Hindlimb muscle (tissue), 1 donor: ENCODE measurements at places on chromosomes 16 and 17. TPM values are rescaled to one million over a fixed set of nuclear protein-coding genes. Genes with fewer than 3 reads are reported as not detected.
A peak's percentile ranks its signal among the peaks of the same experiment; 100 is the strongest.

GRCh38 chr16:85557971-85558657 is 55.0 kb upstream of the GSE1 start:
- no peak for DNase-seq

- DNase-seq, result peak; percentile 83
Observed at GRCh38 chr17:15341385-15341849, at the start of gene TEKT3. TEKT3 (minus strand) TSS chr17:15341597; CDS start chr17:15331585, 10,012 bp downstream.

- no peak for DNase-seq
Observed at GRCh38 chr16:3480901-3481695, 14.2 kb downstream of the C16orf90 start.

GRCh38 chr16:30406795-30407101 is 658 bp upstream of the ZNF771 start:
- DNase-seq, result no peak

DNA sequence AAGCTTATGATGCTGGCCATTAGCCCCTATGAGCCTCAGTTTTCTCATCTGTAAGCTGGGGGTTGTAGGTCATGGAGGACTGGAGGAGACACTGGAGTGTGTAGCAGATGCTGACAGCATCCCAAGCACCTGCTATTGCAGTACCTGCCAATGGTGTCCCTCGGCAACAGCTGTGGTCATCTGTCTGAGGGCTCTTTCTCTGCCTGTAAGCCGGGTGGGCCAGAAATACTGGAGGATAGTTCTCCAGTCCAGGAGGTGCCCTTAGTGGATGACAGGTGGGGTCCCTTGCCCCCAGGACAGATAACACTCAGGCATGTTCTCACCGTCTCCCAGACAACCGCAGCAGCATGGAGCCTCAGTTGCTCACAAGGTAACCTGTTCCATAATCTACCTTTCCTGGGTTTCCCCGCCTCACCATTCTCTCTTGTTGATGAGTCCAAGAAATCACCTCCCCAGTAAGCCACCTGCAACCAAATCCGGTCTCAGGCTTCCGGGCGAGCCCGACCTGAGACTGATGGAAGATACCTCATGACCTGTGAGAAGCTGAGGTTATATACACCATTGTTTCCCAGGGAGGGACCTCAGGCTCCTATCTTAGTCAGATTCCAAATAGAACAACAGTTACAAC is 23.8 kb downstream of the NLRP1 start:
- no peak for DNase-seq

GRCh38 chr17:31780483-31780882 is 78.6 kb downstream of the COPRS start:
- no peak for DNase-seq

GRCh38 chr17:75614006-75614405 is 19.2 kb upstream of the SMIM5 start:
- DNase-seq, result no peak

DNA sequence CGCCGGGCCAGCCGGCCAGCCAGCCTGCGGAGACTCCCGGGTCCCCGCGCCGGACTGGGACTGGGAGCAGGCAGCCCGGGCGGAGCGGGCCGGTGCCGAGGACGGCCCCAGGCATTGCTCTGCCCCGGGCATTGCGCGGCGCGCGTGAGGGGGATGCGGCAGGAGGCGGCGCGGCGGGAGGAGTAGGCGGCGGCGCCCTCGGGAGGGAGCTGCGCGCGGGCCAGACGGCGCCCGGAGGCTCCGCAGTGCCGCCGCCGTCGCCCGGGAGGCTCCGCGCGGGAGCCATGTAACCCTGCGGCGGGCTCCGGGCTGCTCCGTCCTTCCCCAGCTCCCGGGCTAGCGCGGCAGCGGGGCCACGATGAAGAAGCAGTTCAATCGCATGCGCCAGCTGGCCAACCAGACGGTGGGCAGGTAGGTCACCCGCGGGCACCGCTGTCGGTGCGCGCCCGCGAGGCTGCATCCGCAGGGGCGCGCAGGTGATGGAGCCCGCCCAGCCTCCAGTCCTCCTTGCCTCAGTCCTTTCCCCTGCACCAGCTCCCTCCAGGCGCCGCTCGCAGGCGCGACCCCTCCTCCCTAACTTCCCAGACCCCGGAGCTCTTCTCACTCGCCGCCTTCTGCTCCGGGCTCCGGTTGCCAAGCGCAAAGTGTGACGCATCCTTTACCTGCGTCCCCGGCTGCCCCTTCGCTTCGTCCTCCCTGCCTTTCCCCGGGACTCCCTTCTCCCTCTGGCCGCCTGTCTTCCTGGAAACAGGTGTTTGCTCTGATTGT is at the start of gene ARHGAP44:
TSS of gene ARHGAP44 (plus strand) at position 18 of the 768 bp plus-strand sequence. CDS start at position 359, 341 bp downstream.
- DNase-seq, result peak; percentile 67

- no peak for DNase-seq
Observed at GRCh38 chr17:36629970-36630502, 28.7 kb downstream of the MRM1 start.

GRCh38 chr17:8153957-8154607 is 1.9 kb upstream of the PER1 start:
- DNase-seq, result peak; percentile 99

GRCh38 chr17:34252444-34253138 is 2.5 kb upstream of the CCL2 start:
- DNase-seq, result peak; percentile 87

- DNase-seq, result peak; percentile 47
Observed at GRCh38 chr17:64028874-64029464, 8.5 kb upstream of the ICAM2 start.

DNA sequence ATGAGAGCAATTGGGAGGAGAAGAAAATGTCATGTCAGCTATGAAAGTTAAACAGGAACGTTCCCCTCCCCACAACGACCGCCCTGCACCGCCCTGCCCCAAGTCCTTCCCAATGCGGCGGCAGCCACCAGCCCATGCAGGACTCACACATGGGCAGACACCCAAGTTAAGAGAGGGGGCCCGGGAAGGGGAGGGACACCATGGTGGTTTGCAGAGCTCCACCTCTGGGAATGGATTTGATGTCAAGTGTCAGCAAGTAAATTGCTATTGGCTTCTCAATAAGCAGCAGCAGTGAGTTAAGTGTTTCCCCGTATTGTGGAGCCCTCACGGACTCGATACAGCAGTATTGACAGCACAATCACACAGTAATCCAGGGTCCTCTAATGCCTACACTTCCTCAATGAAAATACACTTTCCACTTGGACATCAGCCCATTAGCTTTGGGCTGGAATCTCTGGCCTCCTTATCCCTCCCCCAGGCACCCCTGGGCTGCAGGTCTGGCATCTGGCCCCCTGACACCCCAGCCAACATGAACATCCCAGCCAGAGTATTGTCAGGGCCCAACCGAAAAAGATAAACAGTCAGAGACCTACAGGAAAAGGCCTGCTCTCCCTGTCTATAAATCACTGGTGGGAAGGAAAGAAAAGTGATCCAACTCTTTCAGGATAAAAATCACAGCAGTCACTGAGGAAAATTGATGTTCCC is 22.6 kb downstream of the ZFHX3 start:
- DNase-seq, result no peak

DNA sequence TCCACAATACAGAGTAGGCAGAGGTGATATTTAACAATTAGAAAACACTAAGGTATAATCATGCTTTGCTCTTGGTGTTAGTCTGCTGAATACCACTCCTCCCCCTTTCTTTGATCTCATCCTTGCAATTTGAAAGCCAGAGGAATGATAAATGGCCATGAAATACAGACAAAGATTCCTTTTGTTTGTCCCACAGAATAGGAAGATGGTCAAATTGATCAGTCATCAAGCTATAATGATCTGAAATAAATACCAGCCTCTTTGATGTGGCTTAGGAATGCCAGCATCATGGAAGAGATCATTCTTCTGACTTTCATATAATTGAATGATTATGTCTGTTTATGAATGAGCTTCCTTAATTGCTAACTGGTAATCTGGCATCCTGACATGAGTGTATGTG is 1541.7 kb upstream of the CDH8 start:
- DNase-seq, result no peak

DNA sequence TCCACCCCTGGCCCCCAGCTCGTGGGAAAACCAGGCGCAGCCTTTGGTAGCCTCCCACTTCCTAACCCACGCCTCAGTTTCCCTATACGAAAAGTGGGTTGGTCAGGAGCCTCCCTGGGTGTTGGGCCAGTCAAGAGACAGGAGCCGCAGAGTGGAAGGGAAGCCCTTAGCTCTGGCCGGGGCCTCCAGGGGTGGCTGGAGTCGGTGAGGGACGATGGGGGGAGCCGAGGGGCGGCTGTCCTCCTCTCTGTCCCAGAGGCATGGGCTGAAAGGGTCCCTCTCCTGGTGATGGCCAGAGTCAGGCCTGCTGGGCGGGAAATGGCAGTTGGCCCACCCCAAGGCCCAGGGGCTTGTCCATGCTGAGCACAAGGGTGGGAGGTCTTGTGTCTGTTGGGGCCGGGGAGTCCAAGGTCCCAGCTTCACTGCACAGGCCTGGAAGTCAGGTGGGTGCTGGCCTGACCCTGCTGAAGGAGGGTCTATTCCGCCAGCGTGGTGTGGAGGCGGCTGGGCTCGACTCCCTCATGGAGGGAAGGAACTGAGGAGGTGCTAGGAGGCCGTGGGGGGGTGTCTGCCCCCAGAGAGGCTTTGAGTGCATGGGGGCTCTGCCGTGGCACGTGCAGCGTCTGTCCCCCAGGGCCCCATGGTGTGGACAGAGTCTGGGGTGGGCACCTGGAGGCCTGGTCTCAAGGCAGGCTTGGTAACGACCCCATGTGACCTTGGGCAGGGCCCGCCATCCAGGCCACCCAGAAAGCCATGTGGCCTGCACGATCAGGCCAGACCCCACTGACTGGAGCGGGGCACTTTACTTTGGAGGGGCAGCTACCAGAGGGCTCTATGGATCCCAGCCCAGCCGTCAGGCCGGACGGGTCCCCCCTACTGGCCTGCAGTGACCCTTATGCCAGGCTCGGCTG is 1.1 kb downstream of the SLC16A3 start:
- no peak for DNase-seq

GRCh38 chr17:336110-337021 is 16.2 kb downstream of the RPH3AL start:
- DNase-seq, result no peak

- no peak for DNase-seq
Observed at GRCh38 chr17:50863221-50863843, 2.8 kb downstream of the TOB1 start.

- no peak for DNase-seq
Observed at GRCh38 chr17:78839762-78840529, 668 bp downstream of the USP36 start.

The ZNF423 gene
- 34.5 TPM for polyA plus RNA-seq

The GPS1 gene
- polyA plus RNA-seq, result 84.4 TPM

The BAIAP3 gene
- 0.72 TPM for polyA plus RNA-seq

The CDRT15L2 gene
- polyA plus RNA-seq, result not detected

The ATMIN gene
- 28.6 TPM for polyA plus RNA-seq

The PYDC1 gene
- polyA plus RNA-seq, result 2.3 TPM

The TPSD1 gene
- polyA plus RNA-seq, result not detected

The ADGRG1 gene
- 7.4 TPM for polyA plus RNA-seq

The PPM1E gene
- polyA plus RNA-seq, result 2.2 TPM

The CDR2L gene
- 7.1 TPM for polyA plus RNA-seq

The LGALS9C gene
- not detected for polyA plus RNA-seq

The HEATR9 gene
- not detected for polyA plus RNA-seq

The ARHGDIG gene
- 0.92 TPM for polyA plus RNA-seq
